Heart left ventricle (tissue), 16 donors: ENCODE measurements at places on chromosomes 16 and 17. TPM values are rescaled to one million over a fixed set of nuclear protein-coding genes. Genes with fewer than 3 reads are reported as not detected.

The KRTAP4-6 gene
- not detected for polyA plus RNA-seq

The GNGT2 gene
- 1.8 TPM for polyA plus RNA-seq

The TUFM gene
- polyA plus RNA-seq, result 384 TPM

GRCh38 chr17:3887804-3888203 lies 5.0 kb downstream of the CAMKK1 start:
- peaks cover 28% of the 10 kb centered on the region for H3K4me1 ChIP-seq
- no peak for DNase-seq
- no peak overlapping the region for H3K4me3 ChIP-seq
- H3K36me3 ChIP-seq, result peaks cover 23% of the 10 kb centered on the region
- peak overlapping the region; percentile 73 for H3K27ac ChIP-seq

GRCh38 chr16:68284847-68285246 lies 20.5 kb downstream of the SLC7A6 start:
- H3K36me3 ChIP-seq, result peaks cover 28% of the 10 kb centered on the region
- peak overlapping the region; percentile 25 for H3K4me3 ChIP-seq
- no peaks in the 10 kb centered on the region for H3K27me3 ChIP-seq

GRCh38 chr16:30136971-30137605 lies 14.1 kb upstream of the MAPK3 start:
- no peak overlapping the region for H3K27ac ChIP-seq
- no peak for DNase-seq
- no peak overlapping the region for H3K4me3 ChIP-seq
- peaks cover 34% of the 10 kb centered on the region for H3K4me1 ChIP-seq
- no peaks in the 10 kb centered on the region for H3K36me3 ChIP-seq

GRCh38 chr16:12871784-12872183 lies 29.6 kb upstream of the SHISA9 start:
- no peaks in the 10 kb centered on the region for H3K4me1 ChIP-seq
- H3K27ac ChIP-seq, result no peak overlapping the region
- H3K27me3 ChIP-seq, result peaks cover 2% of the 10 kb centered on the region
- no peak overlapping the region for H3K4me3 ChIP-seq

DNA sequence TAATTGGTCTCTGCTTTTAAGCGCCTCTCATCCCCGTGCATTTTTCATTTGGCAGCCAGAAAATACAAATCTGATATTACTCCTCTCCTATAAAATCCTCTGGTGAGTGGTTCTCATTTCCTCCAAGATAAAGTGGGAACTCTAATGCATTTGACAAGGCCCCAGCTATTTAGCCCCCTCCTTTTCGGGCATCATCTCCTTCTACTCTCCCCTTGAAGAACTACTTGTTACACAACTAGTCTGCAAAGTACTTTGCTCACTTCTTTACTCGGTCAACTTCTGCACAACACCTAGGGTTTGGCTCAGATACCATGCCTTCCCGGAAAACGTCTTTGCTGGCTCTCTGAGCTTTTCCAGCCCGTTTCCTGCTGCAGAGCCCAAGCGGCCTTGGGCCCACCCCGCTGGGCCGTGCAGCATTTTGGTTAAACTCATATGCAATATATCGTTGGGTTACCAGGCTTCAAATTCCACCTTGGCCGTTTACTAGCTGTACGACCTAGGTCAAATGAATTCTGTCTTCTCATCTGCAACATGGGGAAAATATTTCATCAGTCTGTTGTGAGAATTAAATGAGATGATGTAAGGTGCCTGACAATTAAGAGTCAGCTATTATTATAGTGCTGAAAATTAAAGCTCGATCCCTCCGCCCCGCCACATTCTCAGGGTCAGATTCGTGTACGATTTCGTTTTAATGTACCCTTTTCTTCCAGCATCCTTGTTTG lies 883 bp upstream of the TAF15 start:
- H3K27ac ChIP-seq, result peak overlapping the region; percentile 97
- peak overlapping the region; percentile 83 for H3K4me3 ChIP-seq
- no peak for DNase-seq
- H3K4me1 ChIP-seq, result peaks cover 36% of the 10 kb centered on the region

DNA sequence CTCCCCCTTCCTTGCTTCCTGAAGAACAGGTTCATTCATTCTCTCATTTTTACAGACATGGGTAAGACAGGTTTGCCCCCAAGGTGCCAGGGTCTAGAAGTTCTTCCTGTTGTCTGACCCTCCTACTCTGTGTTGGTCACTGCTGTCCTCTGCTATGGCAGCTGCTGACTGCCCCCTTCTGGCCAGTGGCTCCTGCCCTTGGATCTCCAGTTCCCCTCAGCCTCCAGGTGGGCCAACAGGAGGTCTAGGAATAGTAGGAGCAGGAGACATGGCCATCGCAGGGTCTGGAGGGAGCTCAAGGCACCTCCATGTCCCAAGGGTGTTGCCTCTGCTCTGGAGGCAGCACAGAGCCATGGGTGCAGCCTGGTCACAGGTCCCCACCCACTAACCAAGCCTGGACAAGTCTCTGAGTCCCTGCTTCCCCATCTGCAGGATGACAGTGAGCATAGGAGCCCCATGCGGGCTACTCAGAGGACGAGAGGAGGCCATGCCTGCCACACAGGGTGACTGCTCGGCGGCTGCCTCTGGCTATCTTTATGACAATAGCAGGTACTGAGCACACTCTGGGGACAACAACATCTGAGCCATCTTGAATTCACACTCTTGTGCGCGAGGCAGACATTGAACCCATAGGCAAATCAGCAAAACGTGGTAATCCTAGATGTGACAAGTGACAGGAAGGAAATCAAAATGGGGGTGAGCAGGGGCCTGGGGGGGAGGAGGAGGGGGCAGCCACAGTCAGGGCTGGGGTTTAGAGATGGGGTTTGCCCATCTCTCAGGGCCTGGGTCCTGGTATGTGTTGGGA lies 27.0 kb upstream of the NXPH3 start:
- peaks cover 5% of the 10 kb centered on the region for H3K4me1 ChIP-seq
- no peak overlapping the region for H3K4me3 ChIP-seq

DNA sequence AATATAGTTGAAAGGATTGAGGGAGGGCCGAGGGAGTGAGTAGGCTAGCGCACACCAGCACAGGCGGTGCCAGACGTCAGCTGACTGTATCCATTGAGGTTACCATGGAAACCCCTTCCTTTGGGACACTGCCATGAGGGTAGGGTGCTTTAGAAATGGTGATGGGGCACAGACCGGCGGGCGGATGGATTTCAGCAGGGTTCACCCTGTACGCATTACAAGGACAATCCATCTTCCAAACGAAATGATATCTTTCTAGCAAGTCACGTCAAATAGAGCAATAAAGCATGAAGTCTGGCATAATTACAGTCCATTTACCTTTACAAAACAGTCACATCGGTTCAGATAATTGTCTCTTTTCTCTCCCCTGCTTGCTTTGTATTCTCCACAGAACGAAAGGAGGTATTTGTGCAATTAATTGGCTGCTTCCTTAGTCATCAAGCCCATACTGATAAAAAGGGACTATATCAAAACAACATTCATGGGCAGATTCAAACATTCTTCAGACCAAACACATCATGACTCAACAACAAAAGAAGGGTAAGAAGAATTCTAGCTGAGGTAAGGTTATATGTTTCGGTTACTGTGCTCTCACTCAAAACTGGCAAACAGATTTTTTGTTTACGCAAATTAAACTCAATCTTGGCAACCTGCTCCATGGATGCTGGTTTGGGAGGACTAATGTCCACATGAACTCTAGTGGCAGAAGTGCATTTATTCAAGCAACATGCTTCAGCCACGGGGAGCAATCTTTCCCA lies 140.6 kb downstream of the CDK5R1 start:
- no peaks in the 10 kb centered on the region for H3K4me1 ChIP-seq
- no peaks in the 10 kb centered on the region for H3K27me3 ChIP-seq
- no peak for DNase-seq

DNA sequence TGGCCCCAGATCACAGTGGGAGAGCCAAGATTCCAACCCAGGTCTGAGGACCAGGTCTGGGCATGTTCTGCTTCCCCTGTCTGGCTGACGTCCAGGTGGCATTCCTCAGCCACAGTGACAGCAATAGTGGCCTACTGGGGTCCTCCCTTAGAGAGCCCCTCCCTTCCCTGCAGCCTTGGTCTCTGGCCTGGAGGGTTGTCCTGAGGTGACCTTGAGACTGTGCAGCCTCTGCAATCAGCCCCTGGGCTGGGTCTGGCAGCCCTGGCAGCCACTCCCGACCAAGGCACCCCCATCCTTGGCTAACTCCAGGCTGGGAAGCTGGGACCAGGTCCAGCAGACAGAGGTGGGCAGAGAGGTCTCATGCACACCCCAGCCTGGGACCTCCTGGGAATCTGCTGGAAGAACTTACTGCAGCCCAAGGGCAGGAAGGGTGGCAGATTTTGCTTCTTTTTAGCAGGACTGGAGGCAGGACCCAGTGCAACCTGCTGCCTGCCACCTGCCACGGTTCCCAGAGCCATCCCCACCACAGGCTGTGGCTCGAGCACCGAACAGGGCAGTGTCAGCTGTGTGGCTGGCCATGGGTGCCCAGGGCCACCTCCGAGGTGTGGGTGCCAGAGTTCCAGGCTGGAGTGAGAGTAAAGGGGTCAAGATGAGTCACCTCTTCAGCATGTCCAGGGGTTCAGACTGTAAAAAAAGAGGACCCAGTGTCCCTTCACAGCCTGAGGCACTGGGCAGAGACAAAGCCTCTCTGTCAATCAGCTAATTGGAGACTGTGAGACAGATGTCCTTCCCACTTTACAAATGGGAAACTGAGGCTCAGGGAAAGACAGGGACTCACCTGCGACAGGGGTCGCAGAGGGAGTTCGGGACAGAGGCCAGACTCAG lies 12.6 kb downstream of the GRB7 start:
- no peak overlapping the region for H3K4me3 ChIP-seq
- H3K4me1 ChIP-seq, result peaks cover 21% of the 10 kb centered on the region
- H3K27ac ChIP-seq, result no peak overlapping the region
- DNase-seq, result peak; percentile 63

GRCh38 chr16:543301-544164 lies 16.0 kb downstream of the CAPN15 start:
- DNase-seq, result no peak
- no peaks in the 10 kb centered on the region for H3K4me1 ChIP-seq
- no peak overlapping the region for H3K27ac ChIP-seq
- no peaks in the 10 kb centered on the region for H3K36me3 ChIP-seq
- no peaks in the 10 kb centered on the region for H3K27me3 ChIP-seq

DNA sequence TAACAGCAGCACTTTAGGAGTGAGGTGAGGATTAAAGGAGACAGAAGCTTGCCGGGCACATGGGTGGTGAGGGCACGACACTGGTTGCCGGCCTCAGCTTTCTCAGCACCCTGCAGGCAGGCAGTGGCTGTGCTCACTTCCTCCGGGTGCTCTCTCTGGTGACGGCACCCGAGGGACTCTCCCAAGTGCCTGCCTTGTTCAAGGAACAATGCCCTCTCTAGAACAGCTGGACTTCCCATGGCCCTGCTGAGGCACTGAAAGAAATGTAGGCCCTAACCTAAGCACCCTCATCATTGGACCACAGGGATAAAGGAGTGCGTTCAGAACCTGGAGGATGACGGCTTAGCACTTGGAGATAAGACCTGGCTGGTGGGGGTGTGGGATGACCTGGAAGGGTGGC lies 72.7 kb downstream of the N4BP1 start:
- peak overlapping the region; percentile 20 for H3K27ac ChIP-seq
- peaks cover 16% of the 10 kb centered on the region for H3K36me3 ChIP-seq
- peaks cover 57% of the 10 kb centered on the region for H3K4me1 ChIP-seq
- no peak overlapping the region for H3K4me3 ChIP-seq
- no peak for DNase-seq
- no peaks in the 10 kb centered on the region for H3K27me3 ChIP-seq
